ENCODE measurements at places on chromosomes 12 and 14. TPM values are rescaled to one million over a fixed set of nuclear protein-coding genes. Genes with fewer than 3 reads are reported as not detected.

- H3K36me3 ChIP-seq: no peaks in the 10 kb centered on the region
- H3K27ac ChIP-seq: no peak overlapping the region
- no peak for DNase-seq
- no peak overlapping the region for H3K4me3 ChIP-seq
- H3K27me3 ChIP-seq: no peaks in the 10 kb centered on the region
- no peaks in the 10 kb centered on the region for H3K4me1 ChIP-seq
Observed at GRCh38 chr14:30725763-30726162, 103.6 kb downstream of the SCFD1 start.

DNA sequence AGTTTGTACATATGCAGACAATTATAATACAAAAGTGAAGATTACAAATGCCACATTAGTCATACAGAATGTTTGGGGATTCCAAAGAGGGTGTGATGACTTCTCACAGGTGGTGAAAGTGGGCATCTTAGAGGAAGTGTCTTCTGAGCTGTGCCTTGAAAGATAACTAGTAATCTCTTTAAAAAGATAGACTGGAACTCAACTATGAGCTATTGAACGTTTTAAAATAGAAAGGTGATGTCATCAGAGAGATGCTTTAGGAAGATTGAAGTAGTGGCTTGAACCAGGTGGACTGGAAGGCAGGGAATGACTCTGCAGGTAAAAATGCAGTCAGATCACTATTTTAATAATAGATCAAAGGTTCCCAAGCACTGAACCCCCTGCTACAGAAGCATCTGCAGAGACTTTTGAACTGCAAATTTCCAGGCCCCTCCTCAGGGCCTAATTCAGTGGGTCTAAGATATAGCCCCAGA is 50.3 kb downstream of the SYT1 start:
- DNase-seq: no peak
- no peaks in the 10 kb centered on the region for H3K36me3 ChIP-seq
- H3K4me1 ChIP-seq: no peaks in the 10 kb centered on the region
- H3K27ac ChIP-seq: no peak overlapping the region

DNA sequence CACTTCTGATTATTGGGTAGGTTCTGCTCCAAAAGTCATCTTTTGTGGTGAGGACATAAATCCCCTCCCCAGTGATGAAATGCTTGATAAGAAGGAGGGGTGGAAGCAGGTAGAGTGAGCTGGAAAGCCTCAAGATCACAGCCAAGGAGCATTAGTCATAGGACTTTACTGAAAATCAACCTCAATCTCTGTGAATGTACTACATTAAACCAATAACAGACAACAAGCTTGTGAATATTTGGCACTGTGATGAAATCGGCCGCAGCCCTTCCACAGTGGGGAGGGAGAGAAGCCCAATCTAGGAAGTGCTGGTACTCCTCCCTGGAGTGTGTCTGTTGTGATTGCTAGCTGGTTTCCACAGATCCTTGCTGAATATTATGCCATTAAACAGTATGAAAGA is 41.2 kb upstream of the PTCSC3 start:
- no peak overlapping the region for H3K27ac ChIP-seq
- no peaks in the 10 kb centered on the region for H3K36me3 ChIP-seq
- H3K4me1 ChIP-seq: no peaks in the 10 kb centered on the region

C3AR1 gene
- 17.7 TPM for total RNA-seq

NTF3 gene
- total RNA-seq: 1.3 TPM

Measured in breast epithelium (tissue), 4 donors.